Uterus (tissue), 4 donors: ENCODE measurements at places on chromosomes 11 and 22.
A peak's percentile ranks its signal among the peaks of the same experiment; 100 is the strongest.

GRCh38 chr11:61112575-61112974 is 10.3 kb downstream of the CD5 start:
- DNase-seq: no peak

GRCh38 chr22:17866127-17866526 is 91.9 kb upstream of the BID start:
- no peak for DNase-seq

- DNase-seq: no peak
These were observed 333.9 kb downstream of the CTTN start for GRCh38 chr11:70732023-70732880.

- no peak for DNase-seq
These were observed 252.6 kb downstream of the BRD1 start for GRCh38 chr22:49574881-49575702.

DNA sequence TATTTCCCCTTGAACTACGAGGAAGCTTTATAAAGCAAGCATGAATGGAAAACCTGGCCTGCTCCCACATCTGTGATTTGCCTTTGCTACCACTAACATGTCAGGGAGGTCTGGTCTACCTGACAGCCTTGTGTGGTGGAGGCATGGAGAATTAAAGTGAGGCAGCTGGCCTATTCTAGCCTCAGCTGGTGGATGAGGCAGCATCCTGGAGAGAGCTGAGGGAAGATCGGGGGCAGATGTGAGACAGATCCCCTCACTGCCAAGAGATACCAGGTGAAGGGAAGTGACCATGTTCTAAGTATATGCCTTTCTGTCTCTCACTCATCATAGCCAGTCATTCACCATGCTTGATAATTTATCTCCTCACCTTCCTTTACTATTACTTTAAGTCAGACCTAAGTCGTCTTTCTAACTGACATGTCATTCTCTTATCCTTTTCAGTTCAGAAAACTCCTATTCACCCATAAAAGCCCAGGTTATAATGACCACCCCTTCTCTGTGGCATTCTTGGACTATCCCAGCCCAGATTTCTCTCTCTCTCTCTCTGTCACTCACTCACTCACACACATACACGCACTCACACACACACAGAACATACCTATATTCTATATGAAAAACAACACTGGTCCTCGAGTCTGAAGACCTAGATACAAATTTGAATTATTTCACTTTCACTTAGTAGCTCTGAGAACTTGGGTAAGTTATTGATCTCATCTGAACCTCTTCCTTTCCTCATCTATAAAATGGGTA is 90.7 kb downstream of the CSNK2A3 start:
- DNase-seq: no peak

DNA sequence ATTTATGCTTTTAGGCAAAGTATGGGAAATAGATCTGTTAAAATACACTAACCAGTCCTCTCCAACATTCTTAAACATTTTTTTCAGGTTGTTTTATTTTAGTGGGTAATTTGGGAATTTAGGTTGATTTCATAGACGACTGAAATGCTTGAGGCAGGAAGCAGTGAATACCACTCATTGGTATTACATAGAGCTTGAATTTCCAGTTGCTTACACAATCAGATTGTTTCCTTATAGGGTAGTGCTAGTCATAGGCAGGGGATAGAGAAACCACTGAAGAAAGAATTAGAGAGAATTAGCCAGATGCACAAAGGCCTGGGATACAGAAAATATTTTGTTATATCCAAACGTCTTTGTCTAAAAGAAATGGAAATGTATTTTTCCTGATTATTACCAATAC is 23.9 kb upstream of the LYVE1 start:
- no peak for DNase-seq

DNA sequence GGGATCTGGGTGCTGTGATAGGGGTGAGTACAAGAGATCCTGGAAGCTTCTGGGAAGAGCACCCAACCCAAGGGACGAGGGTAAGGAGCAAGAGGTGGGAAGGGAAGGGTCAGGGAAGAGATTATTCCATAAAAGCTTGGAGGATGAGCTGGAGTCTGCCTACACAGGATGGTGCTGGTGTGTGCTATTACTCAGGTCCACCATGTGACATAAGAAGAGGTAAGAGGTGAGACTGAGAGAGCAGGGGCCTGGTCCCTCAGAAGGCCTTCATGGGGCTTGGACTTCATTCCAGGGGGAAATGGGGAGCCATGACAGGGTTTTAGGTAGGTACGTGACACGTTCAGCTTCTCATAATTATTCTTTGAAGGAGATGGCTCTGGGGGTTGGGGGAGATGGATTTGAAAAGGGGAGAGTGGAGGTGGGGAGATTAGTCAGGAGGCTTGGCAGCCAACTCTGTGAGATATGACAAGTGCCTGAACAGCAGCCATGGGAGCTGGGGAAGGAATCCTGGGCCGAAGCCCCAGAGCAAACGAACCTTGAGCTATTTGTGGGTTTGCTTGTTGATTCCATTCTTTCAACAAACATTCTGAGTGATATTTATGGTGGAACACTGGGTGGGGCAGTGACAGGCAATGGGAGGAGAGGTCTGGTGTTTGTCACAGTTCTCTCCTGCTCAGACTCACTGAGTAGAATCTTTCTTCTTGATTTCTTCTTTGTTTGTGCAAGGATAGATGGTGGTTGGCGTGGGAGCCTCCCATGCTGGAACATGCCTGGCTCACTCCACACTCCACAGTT is 11.2 kb upstream of the NCAM1 start:
- DNase-seq: peak; percentile 86

DNA sequence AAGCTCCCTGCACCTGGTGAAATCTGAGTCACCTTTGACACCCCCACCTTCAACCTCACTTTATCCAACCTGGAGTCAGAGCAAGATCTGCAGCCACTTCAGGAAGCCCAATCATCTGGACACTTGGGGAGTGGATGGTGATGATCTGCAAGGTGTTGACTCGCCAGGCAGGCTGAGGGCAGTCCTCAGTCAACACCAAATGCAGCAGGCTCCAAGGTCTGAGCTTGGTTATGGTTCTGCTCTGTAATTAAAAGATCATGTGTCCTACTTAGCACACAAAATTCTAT is 446.9 kb downstream of the BRD1 start:
- no peak for DNase-seq

DNA sequence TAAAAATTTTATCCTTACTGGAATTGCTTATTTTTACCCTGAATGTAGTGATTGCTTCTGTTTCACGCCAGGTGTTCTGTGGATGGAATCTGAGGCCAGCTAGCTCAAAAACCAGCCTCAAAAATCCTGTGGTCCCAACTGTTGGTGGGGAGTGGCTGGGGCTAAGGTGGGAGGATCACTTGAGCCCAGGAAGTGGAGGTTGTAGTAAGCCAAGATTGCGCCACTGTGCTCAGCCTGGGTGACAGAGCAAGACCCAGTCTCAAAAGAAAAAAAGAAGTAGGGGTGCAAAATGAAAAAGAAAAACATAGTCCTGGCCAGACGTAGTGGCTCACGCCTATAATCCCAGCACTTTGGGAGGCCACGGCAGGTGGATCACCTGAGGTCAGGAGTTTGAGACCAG is 27.0 kb upstream of the SLC5A1 start:
- no peak for DNase-seq

GRCh38 chr11:88779577-88779976 is 286.2 kb downstream of the GRM5 start:
- no peak for DNase-seq

GRCh38 chr22:33565580-33565995 is 354.7 kb downstream of the LARGE1 start:
- no peak for DNase-seq

DNA sequence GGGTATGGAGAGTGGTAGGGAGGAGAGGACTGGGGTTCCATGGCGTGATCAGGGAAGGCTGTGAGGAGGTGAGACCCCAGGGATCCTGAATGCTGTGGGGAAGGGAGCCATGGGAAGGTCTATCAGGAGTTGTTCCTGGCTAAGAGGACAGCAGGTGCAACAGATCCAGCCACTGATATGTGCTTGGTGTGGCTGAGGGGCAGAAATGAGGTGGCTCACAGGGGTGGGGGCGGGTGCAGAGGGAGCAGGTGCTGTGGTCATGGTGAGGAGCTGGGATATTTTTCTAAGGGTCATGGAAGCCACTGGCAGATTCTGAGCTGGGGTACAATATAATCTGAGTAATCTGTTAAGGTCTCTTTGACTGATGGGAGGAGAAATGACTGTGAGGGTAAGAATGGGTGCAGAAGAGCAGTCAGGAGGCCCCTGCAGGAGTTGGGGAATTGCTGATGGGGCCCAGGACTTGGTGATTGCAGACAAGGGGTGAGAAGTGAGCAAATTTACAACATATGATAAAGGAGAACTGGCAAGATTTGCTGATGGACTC is 31.3 kb upstream of the DMC1 start:
- no peak for DNase-seq

- DNase-seq: no peak
These were observed 3.8 kb upstream of the ZNF195 start for GRCh38 chr11:3382613-3383285.

GRCh38 chr11:109304159-109304558 is 117.8 kb upstream of the C11orf87 start:
- no peak for DNase-seq

- no peak for DNase-seq
These were observed 912.8 kb downstream of the DLG2 start for GRCh38 chr11:84714316-84714780.

- DNase-seq: peak; percentile 66
These were observed 603 bp downstream of the ESRRA start for GRCh38 chr11:64305691-64306562.
